Epithelial cell of esophagus (primary cell): ENCODE measurements at places on chromosomes 7 and 10.
A peak's percentile ranks its signal among the peaks of the same experiment; 100 is the strongest.

- DNase-seq = peak; percentile 90
These were observed 43.5 kb upstream of the CACUL1 start for GRCh38 chr10:118798231-118798662.

- DNase-seq = peak; percentile 100
These were observed 38.5 kb downstream of the MTURN start for GRCh38 chr7:30173058-30173897.

GRCh38 chr10:132786884-132787494 is 1.0 kb upstream of the NKX6-2 start:
- DNase-seq = no peak

DNA sequence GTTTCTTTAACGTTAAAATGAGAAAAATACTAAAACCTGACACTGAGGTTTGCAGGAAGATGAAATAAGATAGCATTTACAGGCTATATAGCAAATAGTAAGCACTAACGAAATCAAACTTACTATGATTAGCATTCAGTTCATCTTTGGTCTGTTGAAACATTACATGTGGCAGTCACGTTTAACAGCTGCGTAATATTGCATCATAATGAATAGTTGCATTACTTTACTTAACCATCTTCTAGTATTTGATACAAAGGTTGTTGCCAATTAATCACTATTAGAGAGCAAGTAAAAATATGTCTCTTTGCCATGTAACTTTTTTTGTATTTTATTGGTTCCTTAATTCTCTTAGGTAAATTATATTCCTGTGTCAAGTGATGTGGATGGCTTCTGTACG is 131.8 kb upstream of the GHITM start:
- DNase-seq = no peak

DNA sequence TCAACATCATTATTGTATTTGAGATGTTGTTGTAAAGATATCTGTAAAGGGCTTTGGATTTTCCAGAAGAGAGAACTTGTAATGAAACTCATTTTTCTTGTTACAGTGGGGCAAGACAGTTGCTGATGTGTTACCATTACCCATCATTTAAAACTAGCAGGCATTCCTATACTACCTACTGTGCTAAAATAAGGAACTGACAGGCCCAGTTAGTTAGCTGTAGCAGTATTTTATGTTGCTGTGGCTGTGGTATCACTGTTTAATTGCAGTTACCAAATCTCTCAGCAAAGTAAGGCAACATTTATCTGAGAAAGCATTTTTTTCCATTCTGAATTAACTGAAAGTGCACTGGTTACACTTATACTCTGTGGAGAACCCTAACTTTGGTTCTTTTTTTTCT is 9.9 kb downstream of the ST7 start:
- DNase-seq = no peak

DNA sequence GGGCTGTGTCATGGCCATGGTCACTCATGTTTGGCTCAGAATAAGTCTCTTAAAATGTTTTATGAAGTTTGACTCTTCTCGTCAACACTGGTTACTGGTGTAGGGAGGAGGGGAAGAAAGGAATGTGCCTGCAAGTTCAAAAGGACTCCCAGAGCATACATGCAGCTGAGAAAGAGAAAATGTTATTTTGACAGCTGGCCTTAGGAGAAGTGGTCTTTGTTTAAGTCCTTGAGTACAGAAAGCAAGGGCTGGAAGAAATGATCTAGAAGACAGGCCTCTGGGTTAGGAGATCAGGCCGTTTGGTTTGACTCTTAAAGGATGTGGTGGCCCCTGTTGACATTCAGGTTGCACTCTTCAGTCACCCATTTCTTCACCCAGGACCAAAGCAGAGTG is 245.5 kb downstream of the REEP3 start:
- DNase-seq = no peak

GRCh38 chr7:116071629-116072028 is 41.1 kb upstream of the TFEC start:
- DNase-seq = no peak

GRCh38 chr7:41241641-41242040 is 461.2 kb downstream of the INHBA start:
- DNase-seq = no peak

- no peak for DNase-seq
These were observed 187.6 kb upstream of the ITGB1 start for GRCh38 chr10:33145451-33146188.

DNA sequence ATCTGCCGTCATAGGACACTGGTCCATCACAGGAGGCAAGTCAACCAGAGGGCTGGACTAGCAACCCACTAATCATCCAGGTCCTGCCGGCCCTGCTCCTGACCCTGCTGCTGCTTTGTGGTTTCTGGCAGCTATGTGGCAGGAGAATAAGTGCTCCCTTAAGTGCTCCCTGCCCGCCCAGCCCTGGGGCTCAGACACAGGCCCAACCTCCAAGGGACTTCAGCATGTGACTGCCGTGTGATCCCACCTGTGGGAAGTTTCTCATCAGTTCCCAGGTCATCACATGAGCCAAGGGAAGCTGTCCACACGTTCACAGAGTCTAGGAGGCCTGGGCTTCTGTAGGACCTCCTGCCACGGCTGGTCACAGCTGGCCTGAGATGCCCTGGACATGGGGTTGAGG is 34.2 kb upstream of the ZNF488 start:
- no peak for DNase-seq

- DNase-seq = peak; percentile 45
These were observed 407.1 kb downstream of the MDFIC start for GRCh38 chr7:115329006-115329405.
